GM12865 (cell line): ENCODE measurements at places on chromosomes 2 and 18.

DNA sequence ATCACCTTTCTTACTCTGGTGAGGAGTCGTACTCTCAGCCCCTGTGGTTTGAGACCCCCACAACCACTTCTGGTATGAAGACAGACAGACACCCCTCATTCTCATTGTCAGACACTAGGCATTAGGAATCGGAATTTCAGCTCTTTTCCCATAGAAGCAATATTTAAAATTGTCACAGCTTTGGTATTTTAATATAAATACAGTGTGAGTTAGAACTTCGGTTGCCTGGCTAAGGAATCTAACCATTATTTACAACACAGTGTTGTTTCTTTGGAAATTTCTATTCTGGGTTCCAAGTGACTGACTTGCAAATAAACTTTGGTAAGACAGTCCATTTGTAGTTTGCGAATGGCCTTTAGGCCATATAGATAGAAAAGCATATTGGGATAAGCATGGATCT is 318.1 kb downstream of the PARD3B start:
- DNase-seq = no peak

DNA sequence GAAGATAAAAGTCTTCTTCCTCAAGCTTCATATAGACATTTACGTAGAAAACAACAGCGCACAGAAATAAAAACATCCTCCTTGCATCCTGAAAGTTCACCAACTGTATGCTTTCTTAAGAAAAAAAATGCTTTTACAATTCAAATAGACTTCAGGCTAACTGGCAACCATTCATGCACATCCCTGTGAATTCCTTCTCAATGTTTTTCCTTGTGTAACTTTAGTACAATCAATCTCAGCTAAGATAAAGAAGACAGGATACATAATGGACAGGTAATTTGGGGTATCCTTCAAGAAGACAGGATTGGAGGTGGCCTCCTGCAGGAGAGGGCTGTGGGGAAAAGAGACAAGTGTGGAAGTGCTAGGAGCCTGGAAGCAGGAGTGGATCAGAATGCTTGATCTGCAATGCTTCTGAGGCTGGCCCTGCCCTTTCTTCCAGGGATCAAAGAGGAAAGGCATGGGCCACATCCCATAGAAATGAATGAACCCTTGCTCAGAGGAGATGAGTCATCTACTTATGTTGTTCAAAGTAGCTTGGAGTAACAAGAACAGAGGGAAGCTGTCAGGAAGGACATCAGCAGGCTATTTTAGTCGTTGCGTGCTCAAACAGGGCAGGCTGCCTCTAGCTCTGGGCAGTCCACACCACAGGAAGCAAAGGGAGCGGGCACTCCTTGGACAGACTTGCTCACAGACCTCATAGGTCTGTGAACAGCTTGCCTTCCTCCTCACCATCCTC is 126.6 kb downstream of the TMEM131 start:
- DNase-seq = no peak

- DNase-seq = no peak
Measured at GRCh38 chr18:48961547-48961946, 10.8 kb upstream of the SMAD7 start.

- DNase-seq = no peak
Measured at GRCh38 chr2:59956981-59957380, 596.5 kb downstream of the BCL11A start.

GRCh38 chr2:168816369-168816768 is 13.9 kb downstream of the NOSTRIN start:
- DNase-seq = no peak

GRCh38 chr2:11822746-11823451 is 76.5 kb downstream of the LPIN1 start:
- DNase-seq = no peak

DNA sequence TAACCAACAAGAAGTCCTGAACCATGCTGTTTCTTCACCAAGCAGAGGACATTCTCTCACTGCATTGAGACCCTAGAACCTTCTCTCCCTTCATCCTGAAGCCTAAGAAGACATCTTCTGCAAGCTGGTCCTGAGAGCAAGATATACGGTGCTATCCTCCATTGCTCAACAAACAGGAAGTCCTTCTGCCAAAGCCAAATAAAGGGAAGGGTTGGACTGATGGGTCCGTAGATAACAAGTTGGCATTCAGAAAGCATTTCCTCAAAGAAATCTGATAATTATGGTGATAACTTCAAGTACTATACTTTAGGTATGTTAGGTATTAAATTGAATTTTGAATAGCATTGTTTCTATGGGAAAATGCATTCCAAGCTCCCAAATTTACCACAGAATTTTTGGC is 23.3 kb downstream of the GRB14 start:
- DNase-seq = no peak

DNA sequence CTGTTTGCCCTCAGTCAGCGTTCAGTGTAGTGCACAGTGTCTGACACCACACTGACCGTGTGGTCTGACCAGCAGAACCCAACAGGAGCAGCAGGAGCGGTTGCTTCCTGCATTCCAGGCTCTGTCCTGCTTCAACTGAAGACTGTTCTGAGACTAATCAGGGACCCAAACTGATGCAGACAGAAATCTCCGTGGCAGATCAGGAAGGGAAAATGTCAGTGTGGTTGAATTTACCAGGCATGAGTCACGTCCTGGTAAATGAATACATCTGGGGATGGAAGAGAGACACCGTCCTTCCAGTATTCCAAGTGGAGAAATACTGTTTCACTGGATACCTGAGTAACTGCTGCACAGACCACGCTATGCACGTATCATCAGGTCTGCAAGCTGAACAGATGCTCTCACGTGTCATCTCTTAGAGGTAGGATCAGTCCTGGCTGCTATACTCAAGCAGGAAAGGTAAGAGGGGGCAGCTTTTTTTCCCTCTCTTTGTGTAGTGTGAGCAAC is 223.6 kb upstream of the EPAS1 start:
- no peak for DNase-seq

- DNase-seq = no peak
Measured at GRCh38 chr18:75346671-75347070, 80.8 kb downstream of the SMIM21 start.

- DNase-seq = no peak
Measured at GRCh38 chr18:60978338-60978737, 354.9 kb upstream of the CDH20 start.

DNA sequence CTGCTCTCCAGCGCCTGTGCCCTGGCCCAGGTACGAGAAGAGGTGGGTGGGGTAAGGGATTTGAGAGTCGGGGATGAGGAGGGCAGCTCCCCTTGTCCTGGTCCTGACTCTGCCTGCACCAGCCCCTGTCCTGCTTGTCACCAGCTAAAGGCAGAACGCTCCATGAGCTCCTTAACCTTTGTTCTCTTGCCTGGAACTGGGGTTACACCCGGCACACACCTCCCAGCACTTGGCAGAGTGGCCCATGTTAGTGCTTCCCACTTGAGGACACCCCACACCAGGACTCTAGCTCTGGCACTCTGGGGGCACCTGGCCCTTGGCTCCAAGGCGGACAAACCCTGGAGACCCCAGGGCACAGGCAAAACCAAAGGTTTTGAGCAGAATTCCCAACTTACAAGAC is 19.2 kb downstream of the ANO7 start:
- no peak for DNase-seq

GRCh38 chr2:196696423-196697079 is 57.0 kb downstream of the CCDC150 start:
- no peak for DNase-seq

GRCh38 chr2:240988146-240988545 is 10.3 kb upstream of the SNED1 start:
- DNase-seq = no peak

- no peak for DNase-seq
Measured at GRCh38 chr2:97673182-97673914, 3.8 kb downstream of the C2orf92 start.

DNA sequence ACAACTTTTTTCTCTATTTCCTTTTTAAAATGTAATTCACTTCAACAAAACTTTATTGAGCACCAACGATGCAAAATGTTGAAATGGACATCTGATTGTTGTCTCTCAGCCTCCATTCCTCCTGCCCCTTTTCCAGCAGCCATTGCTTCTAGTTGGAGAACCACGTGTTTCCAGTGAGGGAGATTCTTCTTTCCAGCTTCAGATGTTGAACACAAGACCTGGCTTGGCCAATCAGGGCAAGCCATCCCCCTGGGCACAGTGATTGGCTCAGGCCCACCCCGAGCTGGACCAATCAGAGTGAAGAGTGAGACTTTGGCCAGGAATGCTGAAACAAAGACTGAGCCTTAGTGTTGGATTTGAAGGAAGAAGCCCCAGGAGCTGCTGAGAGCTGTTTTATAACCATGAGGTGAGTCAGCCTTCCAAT is 59.0 kb downstream of the E2F6 start:
- no peak for DNase-seq

- DNase-seq = no peak
Measured at GRCh38 chr2:62287282-62287681, 91.4 kb downstream of the B3GNT2 start.

- no peak for DNase-seq
Measured at GRCh38 chr2:105909215-105909614, 164.5 kb downstream of the NCK2 start.

DNA sequence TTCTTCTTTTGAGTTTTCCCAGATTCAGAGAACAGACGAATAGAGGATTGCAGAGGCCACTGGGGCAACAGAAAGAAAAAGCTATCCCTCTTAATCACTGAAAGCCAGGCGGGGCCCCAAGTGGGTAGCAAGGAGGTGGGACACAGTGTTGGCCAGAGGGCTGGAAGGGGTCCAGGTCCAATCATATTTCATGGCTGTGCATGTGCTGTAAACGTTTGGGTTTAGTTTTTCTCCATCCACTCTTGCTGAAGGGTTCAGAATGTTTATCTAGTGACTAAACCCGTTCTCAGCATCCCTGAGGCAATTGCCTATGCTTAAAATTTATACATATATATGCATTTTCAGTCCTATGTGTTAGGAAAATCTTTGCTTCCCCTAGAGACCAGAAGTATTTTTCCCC is 99.4 kb upstream of the EPHA4 start:
- no peak for DNase-seq

- no peak for DNase-seq
Measured at GRCh38 chr18:68177807-68178702, 536.9 kb downstream of the TMX3 start.

- no peak for DNase-seq
Measured at GRCh38 chr2:224160917-224161316, 121.8 kb upstream of the SERPINE2 start.

GRCh38 chr2:217798191-217798590 is 204.6 kb downstream of the TNS1 start:
- no peak for DNase-seq

DNA sequence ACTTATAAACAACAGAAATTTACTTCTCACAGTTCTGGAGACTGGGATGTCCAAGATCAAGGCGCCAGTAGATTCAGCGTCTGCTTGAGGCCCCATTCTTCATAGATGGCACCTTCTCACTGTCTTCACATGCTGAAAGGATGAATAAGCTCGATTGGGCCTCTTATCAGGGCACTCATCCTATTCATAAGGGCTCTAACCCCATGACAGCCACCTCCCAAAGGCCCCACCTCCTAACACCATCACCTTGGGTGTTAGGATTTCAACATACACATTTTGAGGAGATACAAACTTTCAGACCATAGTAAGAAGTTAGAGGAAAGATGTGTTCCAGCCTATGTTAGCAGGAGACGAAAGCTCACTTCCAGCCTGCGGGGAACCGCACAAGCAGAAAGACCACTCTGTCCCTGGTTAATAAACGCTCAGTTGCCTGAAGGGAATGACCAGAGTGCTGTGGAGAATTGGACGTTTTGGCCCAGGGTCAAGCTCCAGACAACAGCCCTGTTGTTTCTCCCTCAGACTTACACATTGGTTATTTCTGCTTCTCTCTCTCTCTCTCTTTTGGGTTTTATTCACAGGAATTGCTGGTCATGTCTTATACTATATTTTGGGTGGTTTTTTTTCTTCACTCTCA is 90.3 kb downstream of the MAPRE2 start:
- DNase-seq = no peak

DNA sequence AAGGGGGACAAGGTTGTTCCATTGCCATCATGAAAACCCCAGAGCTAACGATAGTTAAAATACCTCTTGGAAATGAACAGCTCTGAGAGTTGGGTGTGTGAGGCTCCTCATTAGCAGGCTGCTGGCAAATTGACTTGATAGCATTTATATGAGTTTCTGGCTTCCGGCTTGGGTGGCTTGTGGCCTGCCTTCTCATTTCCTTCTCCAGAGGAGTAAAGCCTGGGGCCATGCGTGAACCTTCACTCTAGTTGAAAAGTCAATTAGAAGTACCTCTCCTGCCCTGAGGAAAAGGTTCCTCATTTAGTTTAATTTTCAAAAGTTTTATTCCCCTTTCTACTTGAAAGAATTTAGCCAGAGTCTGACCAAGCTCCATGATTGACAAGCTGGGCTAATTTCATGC is 67.1 kb downstream of the MGAT5 start:
- no peak for DNase-seq

GRCh38 chr18:3875376-3875775 is 425.4 kb downstream of the TGIF1 start:
- no peak for DNase-seq

GRCh38 chr2:228072669-228073068 is 108.8 kb downstream of the SPHKAP start:
- DNase-seq = no peak

DNA sequence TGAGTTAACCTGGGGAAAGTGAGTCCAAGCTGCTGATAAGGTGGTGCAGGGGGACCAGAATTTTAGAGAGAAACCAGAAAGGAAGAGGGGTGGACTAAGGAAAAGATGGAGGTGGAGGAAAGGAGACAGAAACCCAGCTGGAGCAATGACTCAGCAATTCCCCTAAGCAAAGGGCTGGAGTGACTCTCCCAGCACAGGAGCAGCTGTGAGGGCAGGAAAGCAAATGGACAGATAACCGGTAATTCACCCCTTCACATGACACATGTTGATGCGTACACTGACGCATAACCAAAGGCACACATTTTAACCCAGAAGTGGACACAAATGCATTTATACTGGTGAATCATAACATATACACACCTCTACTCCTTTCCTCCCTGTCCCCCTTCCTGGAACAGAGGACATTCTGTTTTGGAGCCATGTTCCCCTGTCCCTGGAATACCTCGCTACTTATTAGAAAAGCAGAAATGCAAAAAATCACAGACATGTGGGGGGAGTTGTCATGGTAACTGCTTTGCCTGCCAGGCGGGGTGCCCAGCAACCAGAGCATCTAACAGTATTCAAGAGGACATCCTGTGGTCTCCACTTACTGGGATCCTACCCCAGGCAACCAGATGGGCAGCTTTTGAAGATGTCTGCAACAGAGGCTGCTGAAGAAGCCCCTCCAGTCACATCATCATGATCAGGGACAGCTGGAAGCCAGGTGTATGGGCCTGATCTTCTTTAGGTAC is 4.7 kb downstream of the CDK5R2 start:
- no peak for DNase-seq
